Cerebellum (tissue), 4 donors: ENCODE measurements at places on chromosomes 2 and 18.

- peak; percentile 27 for DNase-seq
Measured at GRCh38 chr2:113890253-113891235, 655 bp downstream of the ACTR3 start.

DNA sequence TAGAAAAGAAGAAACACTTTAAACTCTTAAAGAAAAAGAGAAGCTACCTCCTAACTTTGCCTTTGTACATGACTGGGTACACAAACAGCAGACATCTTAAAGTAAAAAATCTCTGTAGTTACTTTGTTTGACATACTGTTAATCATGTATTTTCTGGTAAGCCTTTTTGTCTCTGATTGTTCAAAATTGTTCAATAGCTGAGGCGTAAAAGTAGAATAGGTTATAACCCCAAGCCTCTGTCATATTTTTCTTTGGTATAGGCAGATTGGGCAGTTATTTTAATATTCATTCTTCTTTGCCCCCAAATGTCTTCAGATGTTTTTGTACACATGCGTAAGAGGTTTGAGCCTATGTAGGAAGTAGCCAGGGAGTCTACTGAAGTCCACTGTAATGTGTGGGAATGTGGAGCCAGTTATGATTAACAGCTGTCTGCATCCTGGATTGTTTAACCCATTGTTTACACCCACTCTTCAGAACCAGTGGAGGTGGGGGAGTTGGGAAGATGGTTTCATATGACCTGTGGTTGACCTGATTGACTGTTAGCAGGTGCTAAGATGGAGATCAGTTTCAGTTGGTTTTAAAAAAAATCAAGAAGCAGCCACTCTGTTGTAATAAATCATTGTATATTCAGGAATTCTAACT lies 150.5 kb downstream of the TANC1 start:
- DNase-seq, result no peak

- DNase-seq, result no peak
Measured at GRCh38 chr2:36059691-36060090, 295.9 kb upstream of the CRIM1 start.

DNA sequence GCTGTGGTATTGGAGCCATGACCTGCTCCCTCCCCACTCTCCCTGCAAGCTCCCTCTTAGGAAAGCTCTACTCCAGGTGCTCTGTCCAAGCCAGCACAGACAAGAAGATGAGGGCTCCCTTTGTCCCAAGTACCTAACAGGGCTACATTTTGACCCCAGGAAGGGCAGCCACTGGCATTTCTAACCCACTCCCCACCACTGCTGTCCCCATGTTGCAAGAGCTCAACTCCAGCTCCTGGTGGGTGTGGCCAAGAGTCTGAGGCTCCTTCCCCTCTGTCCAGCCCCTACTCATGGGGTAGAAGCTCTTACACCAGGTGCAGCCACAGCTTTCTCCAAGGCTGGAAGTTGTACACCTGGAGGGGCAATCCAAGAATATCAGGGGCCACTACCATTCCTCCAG lies 127.0 kb upstream of the NPAS2 start:
- no peak for DNase-seq

DNA sequence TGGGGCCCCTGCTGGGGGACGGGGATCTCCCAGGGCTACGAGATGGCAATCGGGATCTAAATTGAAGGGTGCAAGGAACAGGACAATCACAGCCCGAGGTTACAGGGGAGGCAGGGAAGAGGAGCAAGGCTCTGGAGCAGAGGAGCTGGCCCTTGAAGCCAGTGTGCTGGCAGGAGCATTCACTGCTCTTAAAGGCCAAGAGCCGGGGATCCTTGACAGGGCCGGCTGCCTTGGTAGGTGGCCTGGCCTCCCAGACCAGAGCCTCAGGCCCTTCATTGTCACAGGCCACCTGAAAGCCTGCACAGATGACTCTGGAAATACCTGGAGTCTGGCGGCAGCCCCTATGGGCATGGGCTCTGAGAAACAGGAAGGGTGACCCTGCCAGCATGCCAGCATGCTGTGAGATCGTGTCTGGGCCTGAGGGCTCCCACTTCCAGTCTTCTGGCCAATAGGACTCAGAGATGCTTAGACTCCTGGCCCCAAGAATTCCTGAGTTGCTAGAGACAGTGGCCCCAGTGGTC lies 38.7 kb downstream of the PDIA6 start:
- DNase-seq, result no peak

DNA sequence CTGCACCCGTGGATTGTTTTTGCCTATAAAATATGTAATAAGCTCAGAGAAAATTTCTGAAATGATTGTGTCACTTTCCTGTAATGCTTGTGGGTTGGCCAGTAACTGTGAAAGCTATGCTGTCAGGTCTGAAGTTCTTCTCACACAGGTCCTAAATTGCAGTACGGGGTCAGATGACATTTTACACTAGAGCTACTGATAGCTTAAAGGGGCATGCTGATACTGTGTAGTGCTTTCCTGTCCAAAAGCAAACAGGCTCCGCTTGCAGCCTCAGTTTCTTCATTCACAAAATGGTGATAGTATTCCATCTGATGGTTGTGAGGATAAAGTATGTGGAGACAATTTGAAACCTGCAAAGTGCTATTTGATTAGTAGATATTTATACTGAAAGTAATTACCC lies 7.6 kb upstream of the FARSB start:
- DNase-seq, result no peak

GRCh38 chr2:190911813-190912212 lies 31.2 kb downstream of the GLS start:
- DNase-seq, result no peak
